ENCODE measurements at places on chromosomes 4 and X.

DNA sequence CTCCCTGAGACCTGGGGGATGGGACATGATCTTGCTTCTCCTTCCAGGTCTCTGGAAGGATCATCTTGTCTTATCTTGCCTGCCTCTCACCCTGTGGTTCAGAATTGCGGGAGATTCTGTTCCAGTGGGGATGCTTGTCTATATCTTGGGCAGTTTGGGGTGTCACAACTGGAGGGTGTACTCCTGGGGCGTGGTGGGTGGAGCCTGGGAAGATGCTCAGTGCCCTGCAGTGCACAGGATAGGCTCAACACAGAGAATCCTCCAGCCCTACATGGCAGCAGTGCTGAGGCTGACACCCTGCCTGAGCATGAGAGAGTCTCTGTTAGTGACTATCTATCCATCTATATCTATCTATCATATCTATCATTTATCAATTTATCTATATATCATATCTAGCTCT lies 7.7 kb downstream of the P2RY8 start:
- DNase-seq: no peak

GRCh38 chrX:33989936-33990335 lies 142.2 kb downstream of the FAM47A start:
- DNase-seq: no peak

- DNase-seq: peak; percentile 40
Measured at GRCh38 chr4:22129454-22130029, 181.0 kb upstream of the KCNIP4 start.

DNA sequence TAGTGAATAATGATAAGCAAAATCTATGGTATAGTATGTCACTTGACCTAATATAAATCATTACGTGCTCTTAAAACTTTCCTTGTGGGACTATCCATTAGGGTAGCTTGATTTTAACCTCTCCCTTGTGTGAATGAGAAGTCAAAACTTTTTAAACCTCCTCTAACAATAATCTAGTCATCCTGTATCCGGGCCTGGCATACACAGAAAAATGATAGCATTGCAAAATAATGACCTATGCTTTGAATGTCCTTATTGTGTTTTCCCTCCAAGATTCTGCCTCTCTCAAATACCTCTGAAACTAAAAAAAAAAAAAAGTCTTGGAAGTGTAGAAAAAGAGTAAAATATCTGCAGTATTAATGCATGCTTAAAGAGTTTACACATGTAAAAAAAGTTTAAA lies 250.0 kb upstream of the NDST3 start:
- DNase-seq: no peak

DNA sequence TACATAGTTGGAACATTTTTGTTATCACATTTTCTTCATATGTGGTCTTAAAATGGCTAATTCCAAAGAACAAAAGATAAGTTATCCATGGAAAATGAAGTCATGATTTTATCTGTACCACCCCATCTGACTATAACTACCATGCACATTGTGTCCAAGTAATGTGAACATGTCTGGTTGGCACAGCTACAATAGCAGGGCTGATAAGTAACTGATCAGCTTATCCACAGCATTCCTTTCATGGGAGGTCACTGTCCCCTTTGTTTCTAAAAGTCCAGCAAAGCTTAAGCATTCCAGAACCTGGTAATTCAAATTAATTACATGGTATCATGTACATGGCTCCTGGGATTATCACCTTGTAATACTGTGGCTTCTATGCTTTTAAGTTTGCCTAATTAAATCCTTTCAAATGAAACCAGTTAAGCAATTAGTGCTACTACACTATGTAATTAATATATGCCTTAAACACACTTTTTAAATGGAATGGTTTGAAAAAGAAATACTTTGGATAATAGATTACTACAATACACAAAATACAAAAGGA lies 21.1 kb upstream of the SORBS2 start:
- no peak for DNase-seq

DNA sequence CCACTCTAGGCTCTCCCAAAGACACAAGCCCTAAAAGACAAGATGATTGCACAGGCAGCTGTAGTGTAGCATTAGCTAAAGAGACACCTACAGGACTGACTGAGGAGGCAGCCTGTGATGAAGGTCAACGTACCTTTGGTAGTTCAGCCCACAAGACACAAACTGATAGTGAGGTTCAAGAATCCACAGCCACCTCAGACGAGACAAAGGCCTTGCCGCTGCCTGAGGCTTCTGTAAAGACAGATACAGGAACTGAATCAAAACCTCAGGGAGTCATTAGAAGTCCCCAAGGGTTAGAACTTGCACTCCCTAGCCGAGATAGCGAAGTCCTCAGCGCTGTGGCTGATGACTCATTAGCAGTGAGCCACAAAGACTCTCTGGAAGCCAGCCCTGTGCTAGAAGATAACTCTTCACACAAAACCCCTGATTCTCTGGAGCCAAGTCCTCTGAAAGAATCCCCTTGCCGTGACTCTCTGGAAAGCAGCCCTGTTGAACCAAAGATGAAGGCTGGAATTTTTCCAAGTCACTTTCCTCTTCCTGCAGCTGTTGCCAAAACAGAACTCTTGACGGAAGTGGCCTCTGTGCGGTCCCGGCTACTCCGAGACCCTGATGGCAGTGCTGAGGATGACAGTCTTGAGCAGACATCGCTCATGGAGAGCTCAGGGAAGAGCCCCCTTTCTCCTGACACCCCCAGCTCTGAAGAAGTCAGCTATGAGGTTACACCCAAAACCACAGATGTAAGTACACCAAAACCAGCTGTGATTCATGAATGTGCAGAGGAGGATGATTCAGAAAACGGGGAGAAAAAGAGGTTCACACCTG lies 306.3 kb downstream of the ANK2 start:
- DNase-seq: peak; percentile 91

DNA sequence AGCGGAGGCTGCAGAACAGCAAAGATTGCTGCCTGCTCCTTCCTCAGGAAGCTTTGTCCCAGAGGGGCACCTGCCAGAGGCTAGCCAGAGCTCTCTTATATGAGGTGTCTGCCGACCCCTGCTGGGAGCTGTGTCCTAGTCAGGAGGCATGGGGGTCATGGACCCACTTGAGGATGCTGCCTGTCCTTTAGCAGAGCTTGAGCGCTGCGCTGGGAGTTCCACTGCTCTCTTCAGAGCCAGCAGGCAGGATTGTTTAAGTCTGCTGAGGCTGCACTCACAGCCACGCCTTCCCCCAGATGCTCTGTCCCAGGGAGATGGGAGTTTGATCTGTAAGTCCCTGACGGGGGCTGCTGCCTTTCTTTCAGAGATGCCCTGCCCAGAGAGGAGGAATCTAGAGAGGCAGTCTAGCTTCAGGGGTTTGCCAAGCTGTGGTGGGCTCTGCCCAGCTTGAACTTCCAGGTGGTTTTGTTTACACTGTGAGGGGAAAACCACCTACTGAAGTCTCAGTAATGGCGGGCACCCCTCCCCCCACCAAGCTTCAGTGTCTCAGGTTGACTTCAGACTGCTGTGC lies 10.9 kb downstream of the DCK start:
- DNase-seq: peak; percentile 82

GRCh38 chr4:111788099-111788498 lies 357.2 kb upstream of the FAM241A start:
- DNase-seq: no peak

DNA sequence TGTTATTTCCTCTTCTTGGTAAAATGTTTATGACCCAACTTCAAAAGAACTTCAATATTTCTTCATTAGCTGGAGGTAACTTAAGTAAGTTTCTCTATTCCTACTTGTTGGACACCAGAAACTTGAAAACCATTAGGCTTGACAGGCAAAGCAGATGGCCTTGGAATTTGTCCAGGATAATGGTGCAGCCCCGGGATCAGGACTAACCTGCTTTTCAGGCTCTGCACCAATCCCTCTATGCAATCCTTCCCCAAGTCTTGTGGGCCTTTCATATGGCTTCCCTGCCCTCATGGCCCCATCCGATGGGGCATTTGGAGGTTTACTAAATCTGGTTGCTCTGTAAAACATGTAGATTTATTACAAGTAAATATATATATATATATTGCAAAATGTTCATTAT lies 68.5 kb downstream of the SPINK2 start:
- no peak for DNase-seq

DNA sequence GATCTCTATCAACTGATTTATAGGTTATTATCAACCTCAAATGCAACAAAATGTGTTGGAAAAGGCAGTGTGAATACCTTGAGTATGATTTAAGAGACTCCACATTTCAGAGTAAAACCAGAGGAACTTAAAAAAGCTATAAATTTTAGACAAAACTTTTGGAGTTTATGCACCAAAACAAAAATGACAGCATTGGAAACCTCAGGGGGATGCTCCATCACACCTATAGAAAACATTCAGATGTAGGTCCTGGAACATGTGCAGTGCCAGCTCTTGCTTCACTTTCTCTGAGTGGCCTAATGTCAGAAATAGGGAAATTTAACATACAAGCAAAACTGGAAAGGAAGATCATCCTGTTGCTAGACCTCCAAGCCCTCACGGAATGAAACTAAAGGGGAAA lies 5.8 kb upstream of the VEGFC start:
- DNase-seq: no peak

- DNase-seq: no peak
Measured at GRCh38 chr4:21827575-21827974, 121.0 kb downstream of the KCNIP4 start.
